ENCODE measurements at places on chromosomes 6 and 20.

- DNase-seq: no peak
Measured at GRCh38 chr6:111238464-111239119, 151.3 kb downstream of the SLC16A10 start.

- DNase-seq: no peak
Measured at GRCh38 chr20:57398901-57399535, 7.8 kb downstream of the RBM38 start.

DNA sequence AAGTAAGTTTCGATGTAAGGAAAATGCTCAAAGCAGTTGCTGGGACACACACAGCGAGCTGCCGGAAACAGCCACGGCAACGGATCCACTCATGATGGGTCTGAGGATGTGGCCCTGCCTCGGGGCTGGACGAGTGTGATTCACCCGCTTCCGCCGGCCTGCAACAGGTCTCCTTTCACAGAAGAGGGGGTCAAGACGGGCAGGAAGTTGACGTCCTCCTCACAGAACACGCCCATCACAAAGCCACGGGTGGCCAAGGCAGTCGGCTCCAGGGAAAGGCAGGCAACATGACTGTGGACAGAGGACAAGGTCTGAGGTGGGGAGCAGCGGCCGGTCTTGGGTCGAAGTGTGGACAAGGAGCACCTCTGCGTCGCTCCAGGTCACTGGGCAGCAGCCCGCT, 29.9 kb upstream of the SMOC2 start:
- no peak for DNase-seq

DNA sequence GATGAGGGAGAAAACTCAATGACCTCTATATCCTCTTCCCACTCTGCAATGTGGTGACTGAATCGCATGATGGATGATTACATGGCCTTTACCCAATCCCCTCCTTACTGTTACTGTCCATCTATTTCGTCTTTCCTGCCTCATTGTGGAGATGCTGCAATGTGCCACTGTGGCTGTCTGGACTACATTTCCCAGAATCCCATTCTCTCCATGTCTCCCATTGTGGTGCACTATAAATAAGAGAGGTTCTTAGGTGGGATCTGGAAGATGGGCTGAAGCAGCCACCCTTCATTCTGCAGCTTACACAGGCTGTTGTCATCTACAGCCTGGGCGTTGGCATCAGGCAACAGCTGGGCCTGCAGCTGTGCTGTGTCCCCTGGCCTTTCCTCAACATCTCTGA, 233.6 kb downstream of the PRKN start:
- no peak for DNase-seq

DNA sequence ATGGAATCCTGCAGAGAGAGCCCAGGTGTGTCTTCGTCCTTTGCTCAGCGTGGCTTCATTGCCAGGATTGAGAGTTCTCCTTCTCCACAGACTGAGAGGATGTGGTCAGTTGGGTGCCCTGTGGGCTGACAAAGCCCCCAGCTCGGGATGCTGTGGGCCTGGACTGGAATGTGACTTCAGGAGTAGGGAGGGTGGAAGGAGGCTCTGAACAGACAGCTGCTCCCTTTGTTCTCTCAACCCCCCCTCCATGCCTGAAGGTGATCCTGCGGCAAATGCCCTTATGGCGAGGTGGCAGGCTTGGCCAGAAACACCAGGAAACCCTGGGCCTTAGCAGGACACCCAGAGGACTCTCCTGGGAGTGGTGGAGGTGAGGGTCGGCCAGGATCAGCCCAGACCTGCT, 1.8 kb upstream of the CST5 start:
- DNase-seq: no peak

DNA sequence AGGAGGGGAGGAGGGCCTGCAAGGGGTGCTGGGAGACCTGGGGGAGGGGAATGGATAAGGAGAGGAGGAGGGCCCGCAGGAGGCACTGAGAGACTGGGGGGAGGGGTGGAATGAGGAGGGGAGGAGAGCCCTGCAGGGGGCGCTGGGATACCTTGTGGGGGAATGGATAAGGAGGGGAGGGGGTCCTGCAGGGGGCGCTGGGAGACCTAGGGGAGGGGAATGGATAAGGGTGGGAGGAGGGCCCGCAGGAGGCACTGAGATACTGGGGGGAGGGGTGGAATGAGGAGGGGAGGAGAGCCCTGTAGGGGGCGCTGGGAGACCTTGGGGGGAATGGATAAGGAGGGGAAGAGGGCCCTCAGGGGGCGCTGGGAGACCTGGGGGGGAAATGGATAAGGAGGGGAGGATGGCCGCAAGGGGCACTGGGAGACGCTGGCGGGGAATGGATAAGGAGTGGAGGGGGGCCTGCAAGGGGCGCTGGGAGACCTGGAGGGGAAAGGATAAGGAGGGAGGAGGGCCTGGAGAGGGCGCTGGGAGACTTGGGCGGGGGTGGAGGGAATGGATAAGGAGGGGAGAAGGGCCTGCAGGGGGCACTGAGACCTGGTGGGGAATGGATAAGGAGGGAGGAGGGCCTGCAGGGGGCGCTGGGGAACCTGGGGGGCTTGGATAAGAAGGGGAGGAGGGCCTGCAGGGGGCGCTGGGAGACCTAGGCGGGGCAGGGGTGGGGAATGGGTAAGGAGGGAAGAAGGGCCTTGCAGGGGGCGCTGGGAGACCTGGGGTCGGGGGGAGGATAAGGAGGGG, 1.3 kb upstream of the CTCFL start:
- DNase-seq: peak; percentile 48

DNA sequence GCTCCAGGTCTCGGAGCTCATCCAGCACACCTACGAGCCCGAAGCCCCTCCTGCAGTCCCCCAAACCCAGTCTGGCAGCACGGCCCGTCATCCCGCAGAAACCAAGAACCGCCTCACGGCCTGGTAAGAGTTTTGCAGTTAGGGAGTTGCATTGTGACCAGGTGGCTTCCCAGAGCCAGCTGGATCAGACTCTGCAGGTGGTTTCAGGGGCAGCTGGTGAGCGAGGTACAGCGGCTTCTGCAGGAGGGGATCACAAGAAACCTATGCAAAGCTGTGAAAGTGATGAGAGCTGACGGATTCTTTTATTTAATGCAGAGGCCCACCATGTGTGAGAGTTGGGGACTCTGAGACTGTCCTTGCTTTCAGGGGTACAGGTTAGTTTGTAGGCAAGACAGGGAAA, 45.9 kb upstream of the SCGN start:
- no peak for DNase-seq

GRCh38 chr6:84150705-84151104, 76.7 kb downstream of the CEP162 start:
- no peak for DNase-seq

DNA sequence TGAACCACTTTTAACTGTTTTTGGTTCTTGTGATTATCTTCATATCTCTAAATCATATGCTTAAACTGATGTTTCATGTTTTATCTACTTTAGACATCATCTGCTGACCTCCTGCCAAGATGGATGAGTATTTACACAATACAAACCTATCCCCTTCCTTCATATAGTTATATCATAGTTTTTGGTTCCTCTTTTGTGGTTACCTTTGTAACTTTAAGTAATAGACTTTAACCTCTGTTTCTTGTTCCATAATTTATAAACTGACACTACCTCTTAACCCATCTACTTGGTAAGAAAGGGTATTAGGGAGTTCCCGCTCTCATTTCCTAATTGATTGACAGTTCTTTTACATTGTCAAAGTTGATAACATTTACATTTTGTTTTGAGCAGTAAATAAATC, 11.9 kb downstream of the PCMT1 start:
- peak; percentile 42 for DNase-seq

- DNase-seq: peak; percentile 28
Measured at GRCh38 chr6:113351173-113351834, 505.8 kb upstream of the MARCKS start.

DNA sequence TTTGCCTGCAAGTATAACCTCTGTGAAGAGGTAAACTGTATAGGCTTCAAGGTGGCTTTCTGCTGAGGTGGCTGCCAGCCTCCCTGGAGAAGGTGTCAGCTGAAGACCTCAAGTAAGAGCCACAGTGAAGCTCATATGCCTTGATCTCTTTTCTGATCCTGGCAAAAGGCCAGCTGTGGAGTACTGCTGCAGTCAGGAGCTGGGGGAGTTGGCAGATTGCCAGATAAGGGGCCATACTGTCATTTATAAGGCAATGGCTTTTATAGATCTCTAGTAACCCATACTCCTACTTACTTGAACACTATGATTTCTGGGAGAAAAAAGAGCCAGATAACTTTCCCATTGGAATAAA, 8.8 kb upstream of the CEP85L start:
- peak; percentile 88 for DNase-seq

- DNase-seq: peak; percentile 62
Measured at GRCh38 chr6:24667378-24667803, 514 bp downstream of the ACOT13 start.

DNA sequence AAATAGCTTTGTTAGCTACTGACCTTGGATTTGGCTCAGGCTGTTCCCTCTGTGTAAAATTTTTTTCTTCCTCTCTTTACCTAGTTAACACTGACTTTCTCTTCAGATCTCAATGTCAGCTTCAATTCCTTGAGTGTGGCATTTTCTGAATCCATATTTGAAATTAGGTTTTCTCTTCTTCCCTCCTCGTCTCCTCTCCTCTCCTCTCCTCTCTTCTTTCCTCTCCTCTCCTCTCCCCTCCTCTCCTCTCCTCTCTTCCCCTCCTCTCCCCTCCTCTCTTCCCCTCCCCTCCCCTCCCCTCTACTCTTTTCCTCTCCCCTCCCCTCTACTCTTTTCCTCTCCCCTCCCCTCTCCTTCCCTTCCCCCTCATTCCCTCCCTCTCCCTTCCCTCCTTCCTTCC, 453.3 kb downstream of the BMP2 start:
- DNase-seq: no peak

DNA sequence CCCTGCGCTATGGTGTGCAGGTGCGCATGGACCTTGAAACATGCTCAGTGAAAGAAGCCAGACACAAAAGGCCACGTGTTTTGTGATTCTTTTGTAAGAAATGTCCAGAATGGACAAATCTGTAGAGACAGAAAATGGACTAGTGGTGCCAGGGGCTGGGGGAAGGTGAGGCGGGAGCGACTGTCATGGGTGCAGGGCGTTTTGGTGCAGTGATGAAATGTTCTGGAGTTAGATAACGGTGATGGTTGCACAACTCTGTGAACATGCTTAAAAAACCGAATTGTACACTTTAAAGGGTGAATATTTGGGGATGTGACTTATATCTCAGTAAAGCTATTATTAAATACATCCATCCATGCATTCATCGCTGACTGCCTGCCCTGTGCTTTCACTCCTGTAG, 31.7 kb upstream of the NTSR1 start:
- no peak for DNase-seq

- no peak for DNase-seq
Measured at GRCh38 chr6:35557239-35557638, 44.5 kb upstream of the TULP1 start.

GRCh38 chr6:163839296-163839695, 424.8 kb downstream of the QKI start:
- DNase-seq: no peak

DNA sequence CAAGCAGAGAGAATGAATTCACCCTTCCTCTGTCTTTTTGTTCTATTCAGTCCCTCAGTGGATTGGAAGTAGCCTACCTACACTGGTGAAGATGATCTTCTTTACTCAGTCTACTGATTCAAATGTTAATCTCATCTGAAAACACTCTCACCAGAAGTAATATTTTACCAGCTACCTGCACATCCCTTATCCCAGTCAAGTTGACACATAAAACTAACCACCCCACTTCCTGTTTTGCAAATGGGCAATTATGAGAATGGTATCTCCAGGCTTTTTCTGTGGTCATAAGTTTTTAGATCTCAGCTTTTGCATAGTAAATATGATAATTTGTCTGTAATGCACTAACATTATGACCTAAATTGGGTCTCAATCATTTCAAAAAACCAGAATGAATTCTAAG, 228.8 kb upstream of the ECI2 start:
- no peak for DNase-seq

GRCh38 chr6:11253594-11253993, 21.1 kb upstream of the NEDD9 start:
- no peak for DNase-seq

GRCh38 chr6:157434349-157435033, 53.5 kb downstream of the ZDHHC14 start:
- no peak for DNase-seq

DNA sequence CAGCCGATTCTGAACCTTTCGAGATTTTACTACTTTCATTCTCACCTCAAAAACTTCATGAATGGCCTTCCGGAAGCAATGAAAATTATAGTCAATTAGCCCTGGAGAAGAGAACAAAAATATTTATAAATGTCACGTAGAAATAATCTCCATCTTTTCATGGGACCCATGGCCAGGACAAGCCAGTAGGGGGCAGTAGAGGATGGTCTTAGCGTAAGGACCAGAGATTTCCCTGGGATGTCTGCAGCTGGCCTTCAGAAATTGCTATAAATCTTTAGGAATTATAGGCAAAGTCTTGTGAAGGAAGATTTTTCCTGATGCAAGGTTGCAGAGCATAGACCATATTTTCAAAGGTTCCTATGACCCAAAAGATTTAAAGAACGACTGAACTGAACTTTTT, 15.6 kb upstream of the UBE2J1 start:
- DNase-seq: peak; percentile 66

All from hematopoietic multipotent progenitor cell treated with erythropoietin and hydrocortisone succinate and interleukin-3 and kit ligand, for 8 days (in vitro differentiated cells).